ENCODE measurements at places on chromosomes 6 and 20. TPM values are rescaled to one million over a fixed set of nuclear protein-coding genes. Genes with fewer than 3 reads are reported as not detected.

DNA sequence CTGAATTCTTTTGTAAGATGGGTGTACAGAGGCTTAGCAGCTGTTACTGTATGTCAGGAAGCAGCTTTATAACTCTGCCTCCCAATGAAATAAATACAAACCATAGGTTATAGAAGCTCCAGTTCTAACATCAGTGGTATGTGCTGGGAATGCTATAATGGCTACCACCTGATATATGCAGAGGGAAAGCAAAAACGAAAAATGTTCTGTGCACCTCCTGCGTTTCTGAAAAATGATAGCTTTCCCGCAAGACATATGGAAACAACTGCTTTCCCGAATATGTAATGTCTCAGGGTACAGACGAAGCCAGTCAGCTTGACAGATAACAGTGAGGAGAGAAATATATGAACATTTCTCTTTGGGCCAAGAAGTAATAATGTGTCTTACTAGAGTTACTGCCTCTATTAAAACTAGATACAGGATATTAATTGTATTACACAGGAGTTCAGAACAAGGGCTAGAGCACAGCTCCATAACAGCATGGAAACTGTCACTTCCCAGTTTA lies 517.0 kb upstream of the NRSN1 start:
- H3K36me3 ChIP-seq: no peaks in the 10 kb centered on the region
- no peak for DNase-seq
- H3K4me3 ChIP-seq: no peak overlapping the region
- no peaks in the 10 kb centered on the region for H3K4me1 ChIP-seq
- no peak overlapping the region for H3K27ac ChIP-seq

DNA sequence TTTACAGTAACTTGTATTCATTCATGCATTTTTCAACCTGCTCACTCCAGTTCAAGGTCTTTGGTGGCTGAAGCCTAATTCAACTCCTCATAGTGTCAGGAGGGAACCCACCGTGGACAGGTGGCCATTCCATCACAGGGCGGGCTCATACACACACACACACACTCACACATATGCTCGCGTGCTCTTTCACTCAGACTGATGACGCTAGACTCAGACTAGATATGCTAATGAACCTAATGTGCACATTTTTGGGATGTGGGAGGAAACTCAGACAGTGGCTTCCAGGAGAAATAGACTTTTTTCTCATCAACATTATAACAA lies 56.7 kb downstream of the TRIM27 start:
- peaks cover 7% of the 10 kb centered on the region for H3K36me3 ChIP-seq
- peaks cover 7% of the 10 kb centered on the region for H3K4me1 ChIP-seq
- peak overlapping the region; percentile 96 for H3K27ac ChIP-seq
- peaks cover 9% of the 10 kb centered on the region for H3K27me3 ChIP-seq
- peak overlapping the region; percentile 82 for H3K4me3 ChIP-seq

DNA sequence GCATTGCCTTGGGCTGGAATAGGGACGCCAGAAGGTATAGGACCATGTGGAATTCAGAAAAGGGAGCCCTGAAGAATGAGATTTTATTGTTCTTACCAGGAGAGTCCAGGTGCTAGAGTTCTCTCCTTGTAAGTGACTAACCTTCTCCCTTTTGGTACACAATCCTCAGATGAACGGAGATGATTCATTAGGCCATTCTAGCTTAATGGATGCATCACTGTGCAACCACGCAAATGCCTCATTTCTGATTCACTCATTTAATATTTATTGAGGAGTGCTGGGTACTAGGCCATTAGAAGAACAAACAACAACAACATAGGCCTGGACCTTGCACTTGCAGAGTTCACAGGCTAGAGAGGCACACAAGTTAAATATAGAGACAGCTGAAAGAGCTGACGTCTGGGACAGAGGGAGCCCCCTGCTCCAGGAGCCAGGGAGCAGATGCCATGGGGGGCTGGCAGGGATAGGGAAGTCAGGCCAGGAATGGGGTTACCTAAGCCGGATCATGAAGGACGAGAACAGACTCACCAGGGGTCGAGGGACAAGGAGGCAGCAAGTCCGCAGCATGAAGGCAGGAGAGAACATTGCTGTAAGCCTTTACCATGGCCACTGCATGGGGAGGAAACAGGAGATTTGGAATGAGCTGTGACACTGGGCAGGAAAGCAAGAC lies 179.5 kb upstream of the AKAP12 start:
- H3K27ac ChIP-seq: peak overlapping the region; percentile 68
- H3K27me3 ChIP-seq: no peaks in the 10 kb centered on the region
- H3K4me1 ChIP-seq: peaks cover 20% of the 10 kb centered on the region
- no peak overlapping the region for H3K4me3 ChIP-seq
- H3K36me3 ChIP-seq: peaks cover 8% of the 10 kb centered on the region

DNA sequence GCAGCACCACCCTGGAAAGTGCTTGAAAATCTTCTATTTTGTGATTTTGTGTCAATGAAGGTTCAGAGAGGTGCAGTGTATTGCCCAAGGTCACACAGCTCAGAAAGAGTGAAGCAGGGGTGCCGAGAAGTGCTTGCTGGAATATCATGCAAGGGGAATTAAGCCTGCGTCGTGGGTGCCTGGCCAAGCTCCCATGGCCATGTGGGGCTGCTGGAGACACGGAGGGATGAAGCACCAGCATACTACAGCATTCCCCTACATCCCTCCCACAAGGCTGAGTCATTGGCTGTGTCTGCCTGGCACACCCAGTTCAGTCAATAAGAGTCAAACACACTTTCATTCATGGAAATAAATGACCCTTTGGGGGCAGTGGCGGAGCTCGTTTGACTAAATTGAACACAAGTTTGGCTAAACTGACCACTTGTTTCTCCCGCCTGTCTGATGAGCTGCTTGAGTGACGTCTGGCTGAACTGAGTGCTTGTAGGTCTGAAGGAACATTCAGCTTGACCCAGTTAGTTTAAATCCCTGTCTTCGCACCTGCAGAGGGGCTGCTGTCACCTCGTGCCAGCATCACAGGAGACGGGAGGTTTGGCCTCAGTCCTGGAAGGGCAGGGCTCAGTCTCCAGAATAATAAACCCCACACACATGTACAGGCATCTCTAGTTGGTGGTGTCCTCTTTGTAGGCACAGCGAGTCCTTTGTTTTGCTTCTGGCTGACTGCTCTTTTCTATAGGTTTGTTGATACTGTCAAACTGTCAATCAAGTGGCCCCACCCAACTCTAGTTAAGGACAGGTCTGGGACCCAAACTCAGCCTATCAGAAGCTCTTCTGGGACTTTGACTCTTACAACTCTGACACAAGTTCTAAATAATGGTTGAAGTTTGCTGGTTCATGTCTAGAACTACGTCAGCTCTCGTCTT lies 8.4 kb upstream of the TGM2 start:
- H3K27ac ChIP-seq: no peak overlapping the region
- H3K4me1 ChIP-seq: peaks cover 7% of the 10 kb centered on the region
- peaks cover 9% of the 10 kb centered on the region for H3K27me3 ChIP-seq
- H3K4me3 ChIP-seq: no peak overlapping the region

DNA sequence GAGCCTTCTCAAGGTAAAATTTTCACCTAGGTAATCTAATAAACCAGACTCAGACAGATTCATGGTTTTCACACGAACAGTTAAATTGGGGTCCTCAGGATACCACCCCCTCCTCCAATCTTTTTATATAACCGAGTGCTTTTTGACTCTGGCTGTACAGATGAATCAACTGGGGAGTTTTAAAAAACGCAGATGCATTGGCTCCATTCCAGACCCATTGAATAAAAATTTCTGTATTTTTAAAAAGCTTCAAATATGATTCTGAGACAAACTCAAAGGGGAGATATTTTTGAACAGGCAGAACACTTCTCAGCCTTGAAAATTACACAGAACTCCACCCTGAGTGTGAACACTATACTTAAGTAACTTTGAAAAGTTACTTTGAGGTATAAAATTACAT lies 7.2 kb downstream of the UTRN start:
- no peaks in the 10 kb centered on the region for H3K27me3 ChIP-seq
- no peak overlapping the region for H3K4me3 ChIP-seq
- peaks cover 40% of the 10 kb centered on the region for H3K36me3 ChIP-seq
- H3K4me1 ChIP-seq: peaks cover 25% of the 10 kb centered on the region
- H3K27ac ChIP-seq: no peak overlapping the region
- DNase-seq: no peak

DNA sequence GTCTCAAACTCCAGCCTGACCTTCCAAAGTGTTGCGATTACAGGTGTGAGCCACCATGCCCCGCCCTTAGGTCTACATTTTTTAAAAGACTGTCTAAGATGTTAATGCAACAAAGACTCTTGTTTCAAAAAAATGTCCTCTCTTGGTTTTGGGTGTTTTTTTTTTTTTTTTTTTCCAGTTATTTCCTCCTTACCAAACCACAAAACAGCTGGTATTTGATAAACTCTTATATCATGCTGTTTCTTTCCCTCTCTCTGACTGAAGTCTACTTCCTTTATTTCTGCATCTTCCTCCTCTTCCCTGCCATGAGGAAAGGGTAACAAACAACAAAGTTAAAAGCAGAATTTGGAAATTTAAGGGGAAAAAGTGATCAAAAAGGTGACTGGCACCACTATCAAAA lies 21.2 kb downstream of the STK38 start:
- H3K27ac ChIP-seq: no peak overlapping the region
- DNase-seq: no peak
- no peaks in the 10 kb centered on the region for H3K27me3 ChIP-seq

GRCh38 chr6:25652007-25652515 lies at the start of gene SCGN:
Gene SCGN, plus strand, starts transcription at chr6:25652215. Its CDS starts 189 bp downstream, at chr6:25652404.
- H3K27ac ChIP-seq: no peak within 1 kb of the TSS
- H3K36me3 ChIP-seq: no peaks in the 10 kb centered on the region
- H3K4me1 ChIP-seq: peaks cover 3% of the 10 kb centered on the region
- DNase-seq: peak; percentile 69
- peak within 1 kb of the TSS; percentile 68 for H3K4me3 ChIP-seq
- H3K27me3 ChIP-seq: peaks cover 41% of the 10 kb centered on the region

DNA sequence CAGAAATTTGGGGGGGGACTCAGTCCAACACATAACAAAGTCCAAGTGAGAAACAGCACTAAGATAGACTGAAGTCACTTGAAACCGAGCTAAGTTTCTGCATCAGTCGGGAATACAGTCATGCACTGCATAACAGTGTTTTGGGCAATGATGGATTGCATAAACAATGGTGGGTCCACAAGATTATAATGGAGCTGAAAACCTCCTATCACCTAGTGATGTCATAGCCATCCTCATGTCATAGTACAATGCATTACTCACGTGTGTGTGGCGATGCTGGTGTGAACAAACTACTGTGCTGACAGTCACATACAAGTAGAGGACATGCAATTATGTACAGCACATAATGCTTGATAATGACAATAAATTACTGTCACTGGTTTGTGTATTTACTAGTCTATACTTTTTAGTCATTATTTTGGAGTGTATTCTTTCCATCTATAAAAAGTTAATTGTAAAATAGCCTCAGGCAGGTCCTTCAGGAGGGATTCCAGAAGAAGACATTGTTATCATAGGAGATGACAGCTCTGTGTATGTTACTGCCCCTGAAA lies 154.5 kb upstream of the ECI2 start:
- no peak overlapping the region for H3K27ac ChIP-seq
- no peak for DNase-seq
- peaks cover 13% of the 10 kb centered on the region for H3K27me3 ChIP-seq
- no peak overlapping the region for H3K4me3 ChIP-seq
- peaks cover 17% of the 10 kb centered on the region for H3K4me1 ChIP-seq

DNA sequence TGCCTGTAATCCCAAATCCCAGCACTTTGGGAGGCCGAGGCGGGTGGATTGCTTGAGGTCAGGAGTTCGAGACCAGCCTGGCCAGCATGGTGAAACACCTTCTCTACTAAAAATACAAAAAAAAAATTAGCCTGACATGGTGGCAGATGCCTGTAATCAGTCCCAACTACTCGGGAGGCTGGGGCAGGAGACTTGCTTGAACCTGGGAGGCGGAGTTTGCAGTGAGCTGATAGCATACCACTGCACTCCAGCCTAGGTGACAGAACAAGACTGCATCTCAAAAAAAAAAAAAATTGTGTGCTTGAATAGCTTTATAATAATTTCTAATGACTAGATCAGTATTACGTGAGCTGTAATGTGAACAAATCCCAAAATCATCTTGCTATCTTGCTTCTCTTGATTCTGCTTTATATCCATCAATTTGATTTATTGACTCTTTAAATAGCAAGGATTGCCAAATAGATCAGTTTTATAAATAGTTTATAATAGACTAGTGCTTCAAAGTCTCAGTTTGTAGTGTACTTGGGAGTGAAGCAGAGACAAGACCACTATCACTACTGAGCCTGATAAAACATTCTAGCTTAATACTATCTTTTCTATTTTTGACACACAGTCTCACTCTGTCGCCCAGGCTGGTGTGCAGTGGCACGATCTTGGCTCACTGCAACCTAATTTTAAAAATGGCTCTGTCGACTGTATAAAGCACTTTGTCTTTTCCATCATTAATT lies 7.1 kb downstream of the AMD1 start:
- H3K27me3 ChIP-seq: no peaks in the 10 kb centered on the region
- H3K27ac ChIP-seq: peak overlapping the region; percentile 47
- H3K4me3 ChIP-seq: no peak overlapping the region

DNA sequence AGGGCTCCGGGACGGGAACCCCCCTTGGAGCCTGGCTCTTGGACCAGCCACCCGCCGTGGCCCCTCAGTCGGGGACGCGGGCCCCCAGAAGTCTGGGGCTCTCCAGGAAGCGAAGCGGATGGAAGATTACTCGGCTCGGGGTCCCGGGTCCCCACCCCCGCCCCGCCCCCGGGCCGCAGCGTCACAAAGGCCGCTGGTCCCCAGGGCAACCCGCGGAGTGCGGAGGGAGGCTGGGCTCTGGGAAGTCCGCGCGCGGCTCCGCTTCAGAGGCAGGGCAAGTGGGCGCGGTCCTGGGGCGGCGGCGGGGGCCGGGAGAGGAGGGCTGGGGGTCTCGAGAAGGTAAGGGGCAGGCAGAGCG lies at the start of gene FNDC11:
TSS of gene FNDC11 (plus strand) at position 227 of the 358 bp plus-strand sequence. CDS start 1,505 bp downstream, outside the sequence.
- peaks cover 12% of the 10 kb centered on the region for H3K27me3 ChIP-seq
- no peaks in the 10 kb centered on the region for H3K36me3 ChIP-seq
- H3K4me1 ChIP-seq: no peaks in the 10 kb centered on the region
- peak; percentile 43 for DNase-seq

DNA sequence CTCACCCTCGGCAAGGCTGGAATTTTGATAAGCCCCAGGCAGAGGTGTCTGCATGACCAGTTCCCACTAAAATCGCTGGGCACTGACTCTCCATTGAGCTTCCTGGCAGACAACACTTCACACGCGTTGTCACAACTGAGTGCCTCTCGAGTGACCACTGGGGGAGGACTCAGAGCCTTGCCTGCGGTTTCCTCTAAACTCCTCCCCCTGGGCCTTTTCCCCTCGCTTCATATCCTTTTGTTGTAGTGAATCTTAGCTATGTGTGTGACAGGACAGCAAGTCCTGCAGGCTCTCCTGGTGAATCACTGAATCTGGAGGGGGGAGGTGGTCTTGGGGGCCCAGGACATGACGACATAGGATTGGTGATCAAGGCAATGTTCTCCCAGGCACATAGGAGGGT lies 670.8 kb downstream of the PRKN start:
- no peaks in the 10 kb centered on the region for H3K36me3 ChIP-seq
- peaks cover 20% of the 10 kb centered on the region for H3K4me1 ChIP-seq
- H3K27me3 ChIP-seq: peaks cover 17% of the 10 kb centered on the region
- peak overlapping the region; percentile 22 for H3K27ac ChIP-seq
- no peak for DNase-seq

ECT2L gene
- not detected for total RNA-seq

FRK gene
- total RNA-seq: 8.6 TPM

MC3R gene
- total RNA-seq: not detected

PPIL1 gene
- total RNA-seq: 53.2 TPM

CYP21A2 gene
- 0.67 TPM for total RNA-seq

BPIFB3 gene
- not detected for total RNA-seq
